Stimulated activated naive CD4-positive, alpha-beta T cell treated with Interleukin-2 at 50 U/mL for 16 hours (primary cell): ENCODE measurements at places on chromosomes 11 and 22.
A peak's percentile ranks its signal among the peaks of the same experiment; 100 is the strongest.

GRCh38 chr11:73141031-73141308, 1.1 kb downstream of the FCHSD2 start:
- DNase-seq, result no peak

- no peak for DNase-seq
Observed at GRCh38 chr11:88157370-88157769, 17.9 kb downstream of the RAB38 start.

DNA sequence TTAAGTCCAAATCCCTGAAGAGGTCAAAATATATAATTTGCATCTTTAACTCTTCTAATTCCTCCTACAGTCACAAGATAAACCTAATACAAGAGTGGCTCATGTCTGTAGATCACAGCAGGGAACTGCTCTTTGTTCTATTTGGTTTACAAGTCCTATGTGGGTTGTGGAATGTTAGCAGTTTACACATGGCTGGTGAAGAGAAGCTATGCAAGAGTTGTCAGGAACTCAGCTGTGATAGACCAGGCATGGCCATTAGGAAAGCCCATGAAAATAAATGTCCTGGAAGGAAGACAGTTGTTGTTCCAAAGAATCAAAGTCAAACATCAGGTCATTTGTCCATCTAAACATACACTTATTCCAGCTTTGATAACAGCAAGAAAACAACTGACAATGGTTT, 312.4 kb upstream of the PITPNB start:
- DNase-seq, result no peak

GRCh38 chr11:111376181-111376871, 2.7 kb downstream of the POU2AF1 start:
- DNase-seq, result peak; percentile 8

DNA sequence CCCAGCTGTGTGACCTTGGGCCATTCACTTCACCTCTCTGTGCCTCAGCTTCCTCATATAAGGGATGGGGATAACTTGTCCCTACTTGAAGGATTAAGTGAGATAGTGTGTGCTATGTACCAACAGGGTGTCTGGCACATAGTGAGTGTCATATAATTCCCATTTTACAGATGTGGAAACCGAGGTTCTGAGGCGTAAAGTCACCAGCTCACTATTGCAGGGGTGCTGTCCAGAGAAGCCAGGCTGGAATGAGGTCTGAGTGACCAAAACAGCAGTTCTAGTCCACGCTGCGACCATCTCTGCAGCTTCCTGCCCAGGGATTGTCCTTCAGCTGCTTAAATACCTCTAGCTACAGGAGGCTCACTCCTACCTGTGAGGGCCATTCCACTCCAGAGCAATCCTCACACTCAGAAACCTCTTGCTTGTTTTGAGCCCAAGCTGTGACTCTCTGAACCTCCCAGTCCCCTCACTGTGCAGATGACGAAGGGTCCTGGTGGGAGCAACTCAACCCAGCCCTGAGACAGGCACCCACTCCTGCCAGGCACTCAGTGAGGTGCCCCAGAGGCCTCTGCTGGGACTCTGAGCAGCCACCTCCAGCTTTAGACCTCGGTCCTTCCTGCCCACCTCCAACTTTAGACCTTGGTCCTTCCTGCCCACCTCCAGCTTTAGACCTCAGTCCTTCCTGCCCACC, 5.8 kb downstream of the MB start:
- DNase-seq, result no peak

DNA sequence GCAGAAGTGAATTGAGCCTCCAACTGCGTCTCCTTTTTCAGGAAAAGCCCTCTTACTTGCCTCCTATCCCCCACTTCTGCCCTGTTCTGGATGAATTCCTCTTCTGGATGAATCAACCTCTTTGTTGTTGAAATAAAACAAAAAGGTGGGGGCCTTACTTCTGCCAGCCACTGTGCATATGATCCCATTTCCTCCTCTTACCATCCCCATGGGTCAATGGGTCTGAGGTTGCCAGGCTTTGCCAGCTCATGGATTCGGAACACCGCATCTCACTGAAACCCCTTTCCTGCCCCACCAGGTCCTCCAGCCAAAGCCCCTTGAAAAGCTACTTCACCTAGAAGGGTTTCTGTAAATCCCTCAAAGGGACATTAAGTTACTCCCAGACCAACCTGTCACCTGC, 3.7 kb upstream of the CHST1 start:
- DNase-seq, result no peak

DNA sequence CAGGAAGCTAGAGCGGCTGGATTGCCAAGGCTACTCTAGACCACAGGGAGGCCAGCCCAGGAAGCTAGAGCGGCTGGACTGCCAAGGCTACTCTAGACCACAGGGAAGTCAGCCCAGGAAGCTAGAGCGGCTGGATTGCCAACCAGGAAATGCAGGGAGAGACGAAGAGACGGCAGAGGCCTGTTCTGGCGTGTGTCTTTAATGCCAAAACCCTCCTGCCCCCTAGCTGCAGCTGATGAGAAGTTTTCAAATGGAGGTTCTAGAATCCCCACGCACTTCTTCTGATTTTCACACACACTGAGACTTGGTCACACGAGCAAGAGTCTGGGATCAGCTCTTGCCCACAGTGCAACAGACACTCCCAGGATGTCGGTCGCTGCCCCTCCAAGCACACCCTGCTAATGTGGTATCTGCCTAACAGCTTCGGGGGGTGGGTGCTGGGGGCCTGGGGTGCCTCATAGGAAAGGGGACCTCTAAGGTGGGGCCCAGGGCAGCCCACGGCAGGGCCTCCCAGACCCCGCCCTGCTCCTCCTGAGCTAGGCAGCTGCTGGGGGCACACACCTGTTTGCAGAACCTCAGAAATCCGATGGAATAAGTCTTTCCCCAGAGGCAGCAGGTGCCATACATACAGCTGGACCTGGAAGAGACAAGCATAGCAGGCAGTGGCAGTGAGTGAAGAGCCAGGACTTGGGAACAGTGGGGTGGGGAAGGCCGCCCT, 28.5 kb downstream of the MAFF start:
- peak; percentile 35 for DNase-seq

DNA sequence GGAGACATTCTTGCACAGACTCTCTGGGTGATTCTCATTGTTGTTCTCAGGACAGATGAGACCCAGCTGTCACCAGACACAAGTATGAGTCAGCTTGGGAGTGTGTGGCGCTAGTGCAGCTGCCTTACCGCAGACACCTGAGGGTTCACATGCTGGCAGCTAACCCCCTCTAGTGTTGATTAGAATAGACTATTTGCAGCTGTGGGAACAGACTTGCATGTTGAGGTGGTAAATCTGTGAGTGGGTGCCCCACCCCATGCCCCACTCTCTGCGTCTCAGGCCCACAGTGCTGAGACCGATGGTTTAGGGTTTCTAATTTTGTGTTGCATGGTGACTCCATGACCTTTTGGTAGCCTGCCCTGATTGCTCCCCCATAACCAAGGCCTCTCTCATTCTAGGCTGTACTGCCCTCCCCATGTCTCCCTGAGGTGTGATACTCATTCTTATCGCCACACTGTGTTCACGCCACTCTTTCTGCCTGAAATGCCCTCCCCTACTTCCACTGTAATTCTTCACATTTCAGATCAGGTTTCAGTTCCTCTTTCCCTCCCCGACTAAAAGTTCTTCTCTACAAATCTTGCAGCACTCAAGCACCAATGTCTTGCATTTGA, 73.7 kb upstream of the KIRREL3 start:
- no peak for DNase-seq

DNA sequence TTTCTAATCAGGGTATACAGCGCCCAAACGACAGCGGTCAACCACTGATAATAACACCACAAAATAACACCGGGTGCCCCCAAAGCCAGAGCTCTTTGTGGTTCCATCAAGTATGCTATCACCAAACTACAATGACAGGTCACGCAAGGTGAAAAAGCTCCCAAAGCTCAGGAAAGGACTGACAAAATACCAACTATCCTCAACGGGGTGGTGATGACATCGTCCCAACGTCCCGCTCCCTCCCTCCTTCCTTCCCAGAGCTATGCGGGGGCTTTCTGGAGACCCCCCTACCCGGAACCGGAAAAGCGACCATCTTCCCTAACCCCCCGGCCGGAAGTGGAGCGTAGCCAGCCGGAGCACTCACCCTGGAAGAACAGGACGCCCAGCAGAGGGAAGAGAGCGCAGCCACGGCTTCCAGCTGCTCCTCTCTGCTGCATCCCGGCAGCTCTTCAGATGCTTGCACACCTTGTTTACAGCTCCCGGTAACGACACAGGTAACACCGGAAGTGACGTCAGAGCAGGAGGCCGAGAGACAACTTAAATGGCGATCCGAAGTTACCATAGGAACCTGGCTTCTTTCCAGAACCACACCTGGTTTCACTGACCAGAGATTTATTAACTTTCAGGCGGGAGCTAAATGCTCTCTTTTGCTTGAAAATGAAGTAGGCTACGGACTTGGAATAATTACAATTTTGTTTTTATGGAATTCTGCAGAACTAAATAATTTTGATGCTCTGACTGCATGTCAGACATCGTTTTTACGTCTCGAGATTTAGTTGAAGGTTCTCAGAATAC, at the start of gene MPZL3:
MPZL3 (minus strand) TSS at position 508 of the 795 bp plus-strand sequence; CDS start at position 437, 71 bp downstream.
- DNase-seq, result peak; percentile 75

DNA sequence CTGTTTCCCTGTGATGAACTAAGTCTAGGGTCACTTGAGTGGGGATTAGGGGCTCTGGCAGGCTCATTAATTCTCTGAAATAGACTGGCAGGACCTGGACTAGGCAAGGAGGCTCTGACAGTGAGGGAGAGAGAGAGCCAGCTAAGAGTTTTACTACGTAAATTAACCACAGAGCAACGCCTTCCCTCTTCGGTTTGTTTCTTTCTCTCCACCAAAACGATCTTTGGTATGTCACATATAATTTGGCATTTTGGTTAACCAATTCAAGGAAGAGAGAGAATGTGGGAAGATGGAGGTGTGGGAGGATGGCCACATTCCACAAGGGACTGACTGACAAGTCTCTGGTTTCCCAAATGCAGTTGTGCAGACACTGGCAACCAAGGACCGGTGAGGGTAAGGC, 27.9 kb downstream of the ATG16L2 start:
- DNase-seq, result no peak

GRCh38 chr11:134275534-134276395, at the start of gene GLB1L3:
Gene GLB1L3 (plus strand): TSS chr11:134276379. CDS start chr11:134276741, 362 bp downstream.
- DNase-seq, result peak; percentile 75

- no peak for DNase-seq
Observed at GRCh38 chr22:27317096-27317495, 484.5 kb downstream of the MN1 start.

DNA sequence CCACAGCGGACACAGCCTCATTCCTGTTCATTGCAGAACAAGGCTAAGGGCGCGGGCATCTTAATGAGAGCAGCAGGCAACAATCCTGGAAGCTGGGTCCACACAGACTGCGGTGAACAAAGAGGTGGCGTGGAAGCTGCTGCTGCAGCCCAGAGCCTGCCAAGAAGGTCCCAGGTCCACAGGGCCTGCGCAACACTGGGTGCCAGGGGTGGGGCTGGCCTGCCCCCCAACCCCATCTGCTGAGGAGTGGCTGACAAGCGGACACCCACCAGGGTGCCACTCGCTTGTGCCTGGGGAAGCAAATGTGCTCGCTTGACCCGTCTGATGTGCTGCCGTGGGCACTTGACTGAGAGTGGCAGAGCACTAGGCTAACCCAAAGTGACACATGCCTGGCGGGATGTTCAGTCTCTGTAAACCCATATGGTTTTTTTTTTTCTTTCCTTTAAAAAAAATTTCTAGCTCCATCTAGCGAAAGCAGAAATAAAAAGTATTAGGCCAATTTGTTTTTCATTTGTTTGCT, 83.2 kb upstream of the PITPNB start:
- no peak for DNase-seq

DNA sequence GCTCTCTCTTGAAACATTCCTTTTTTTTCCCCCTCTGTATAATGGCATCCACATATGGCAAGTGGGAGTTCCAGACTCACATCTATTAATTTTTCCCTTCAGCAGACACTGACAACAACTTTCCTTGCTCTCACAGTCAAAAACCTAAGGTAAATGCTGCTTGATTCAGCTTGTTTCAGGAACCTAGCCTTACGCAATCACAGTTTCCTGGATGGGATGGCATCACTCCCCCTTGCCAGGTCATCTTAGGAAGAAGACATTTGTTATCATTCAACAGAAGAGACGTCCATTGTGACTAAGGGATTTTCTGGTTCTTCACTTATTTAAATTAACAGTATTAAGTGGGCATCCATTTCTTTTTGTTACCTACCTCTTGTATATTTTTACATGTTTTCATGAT, 112.0 kb upstream of the PDGFD start:
- DNase-seq, result no peak

- no peak for DNase-seq
Observed at GRCh38 chr11:65559951-65560537, 1.9 kb upstream of the LTBP3 start.

DNA sequence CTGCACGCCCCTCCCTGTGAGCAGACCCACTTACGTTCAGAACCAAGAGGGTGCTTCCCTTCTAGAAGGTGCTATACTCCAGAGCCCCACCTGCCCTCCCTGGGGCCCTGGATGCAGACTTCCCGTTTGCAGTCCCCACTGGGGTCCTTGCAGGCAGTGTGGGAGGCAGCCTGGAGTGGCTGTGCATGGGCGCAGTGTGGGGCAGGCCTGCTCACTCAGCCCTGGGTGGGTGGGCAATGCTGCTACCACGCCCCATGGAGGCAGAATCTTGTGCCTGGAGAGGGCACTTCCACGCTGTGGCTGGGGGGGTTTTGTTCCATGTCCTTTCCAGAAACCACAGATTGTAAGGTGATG, 116.2 kb downstream of the KCNQ1OT1 start:
- DNase-seq, result no peak

GRCh38 chr22:20967697-20968211, 699 bp downstream of the AIFM3 start:
- no peak for DNase-seq

GRCh38 chr11:56911312-56911711, 77.4 kb upstream of the OR5AK2 start:
- no peak for DNase-seq

- DNase-seq, result no peak
Observed at GRCh38 chr11:132472411-132473172, 1059.7 kb downstream of the OPCML start.
